ENCODE measurements at places on chromosomes 3 and 15.
A peak's percentile ranks its signal among the peaks of the same experiment; 100 is the strongest.

- DNase-seq = peak; percentile 54
Observed at GRCh38 chr15:77738441-77739302, 106.0 kb upstream of the LINGO1 start.

DNA sequence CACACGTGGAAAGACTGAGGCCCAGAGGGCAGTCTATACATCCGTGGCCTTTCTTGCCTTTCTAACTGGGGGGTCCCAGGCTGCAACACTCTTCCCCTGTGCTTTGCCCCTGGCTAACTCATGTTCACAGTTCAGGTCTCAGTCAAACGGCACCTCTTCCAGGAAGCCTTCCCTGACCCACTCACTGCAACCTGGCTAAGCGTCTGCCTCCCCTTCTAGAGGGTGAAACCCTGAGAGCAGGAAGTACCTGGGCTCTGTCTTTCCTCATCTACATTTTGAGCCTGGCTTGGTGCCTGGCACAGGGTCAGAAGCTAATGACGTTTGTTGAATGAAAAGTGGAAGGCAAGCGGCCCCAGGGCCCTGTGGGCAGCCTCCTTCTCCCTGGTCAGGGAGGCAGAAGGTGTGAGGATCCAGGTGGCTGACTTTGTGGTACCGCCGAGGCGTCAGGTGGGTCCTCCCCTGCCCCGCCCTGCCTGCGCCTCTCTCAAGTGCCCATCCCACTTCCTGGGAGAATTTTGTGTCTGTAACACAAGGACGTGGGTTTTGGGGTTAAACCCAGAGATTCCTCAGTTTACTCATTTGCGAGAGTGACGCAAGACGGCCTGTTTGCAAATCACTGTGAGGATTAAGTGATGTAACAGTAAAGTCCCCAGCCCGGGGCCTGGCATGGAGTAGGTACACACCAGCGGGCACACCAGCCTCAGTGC is 32.1 kb downstream of the DNASE1L3 start:
- DNase-seq = no peak

- no peak for DNase-seq
Observed at GRCh38 chr3:148882288-148882687, 17.2 kb downstream of the CPA3 start.

- DNase-seq = peak; percentile 65
Observed at GRCh38 chr15:31758126-31758525, 272.2 kb upstream of the CHRNA7 start.

- DNase-seq = no peak
Observed at GRCh38 chr3:131655070-131655690, 152.4 kb upstream of the MRPL3 start.

DNA sequence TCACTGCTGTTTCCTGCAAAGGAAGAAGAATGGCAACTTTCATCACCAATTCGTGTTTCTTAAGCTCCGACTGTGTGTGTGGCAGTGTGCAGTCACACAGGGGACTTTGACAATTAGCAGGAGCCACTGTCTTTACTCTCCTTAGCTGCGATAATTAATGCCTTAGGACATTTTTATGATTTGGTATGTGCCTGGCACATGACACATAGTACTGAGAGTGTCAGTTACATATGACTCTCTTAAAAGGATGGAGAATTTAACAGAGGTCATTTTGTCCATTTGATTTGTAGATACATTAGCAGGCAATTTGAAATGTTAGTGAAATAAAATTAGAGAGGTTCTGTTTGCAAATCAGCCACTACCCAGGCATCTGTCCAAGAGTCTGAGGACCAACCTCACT is 128.9 kb upstream of the VEPH1 start:
- DNase-seq = no peak

DNA sequence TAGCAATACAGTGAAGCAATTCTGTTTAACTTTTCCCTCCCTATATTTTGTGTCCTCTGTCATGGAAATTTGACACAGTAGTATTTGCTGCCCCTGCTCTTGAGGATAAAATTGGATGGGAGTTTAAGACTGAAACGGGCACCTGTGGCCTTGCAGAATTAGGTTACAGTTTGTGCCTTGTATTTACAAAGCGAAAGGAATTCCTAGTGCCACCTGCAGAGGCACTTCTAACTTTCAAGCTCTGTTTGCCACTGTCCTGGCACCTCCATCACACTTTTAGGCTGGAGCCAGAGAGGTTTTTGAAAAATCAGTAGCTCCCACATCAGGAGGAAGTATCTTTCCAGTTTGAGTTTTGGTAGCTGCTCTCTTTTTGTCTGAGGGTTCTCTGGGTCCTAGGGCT is 39.5 kb downstream of the CD86 start:
- DNase-seq = no peak

DNA sequence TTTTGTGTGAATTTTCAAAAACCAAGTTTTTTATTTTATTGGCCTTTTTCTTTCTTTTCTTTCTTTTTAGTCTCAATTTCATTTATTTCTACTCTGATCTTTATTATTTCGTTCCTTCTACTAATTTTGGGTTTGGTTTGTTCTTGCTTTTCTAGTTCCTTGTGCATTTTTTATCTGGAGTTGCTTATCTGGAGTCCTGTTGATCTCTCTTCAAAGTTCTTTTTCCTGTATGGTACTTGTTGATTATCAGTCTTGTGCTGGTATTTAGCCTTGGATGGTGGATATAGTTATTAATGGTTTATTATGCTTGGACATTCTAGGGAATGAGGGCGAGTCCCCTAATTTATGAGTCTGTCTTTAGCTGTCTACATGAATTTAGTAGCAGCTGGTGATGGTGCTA is 64.7 kb downstream of the LARS2 start:
- DNase-seq = no peak

GRCh38 chr3:124292329-124292728 is 300.4 kb upstream of the ROPN1 start:
- DNase-seq = no peak

DNA sequence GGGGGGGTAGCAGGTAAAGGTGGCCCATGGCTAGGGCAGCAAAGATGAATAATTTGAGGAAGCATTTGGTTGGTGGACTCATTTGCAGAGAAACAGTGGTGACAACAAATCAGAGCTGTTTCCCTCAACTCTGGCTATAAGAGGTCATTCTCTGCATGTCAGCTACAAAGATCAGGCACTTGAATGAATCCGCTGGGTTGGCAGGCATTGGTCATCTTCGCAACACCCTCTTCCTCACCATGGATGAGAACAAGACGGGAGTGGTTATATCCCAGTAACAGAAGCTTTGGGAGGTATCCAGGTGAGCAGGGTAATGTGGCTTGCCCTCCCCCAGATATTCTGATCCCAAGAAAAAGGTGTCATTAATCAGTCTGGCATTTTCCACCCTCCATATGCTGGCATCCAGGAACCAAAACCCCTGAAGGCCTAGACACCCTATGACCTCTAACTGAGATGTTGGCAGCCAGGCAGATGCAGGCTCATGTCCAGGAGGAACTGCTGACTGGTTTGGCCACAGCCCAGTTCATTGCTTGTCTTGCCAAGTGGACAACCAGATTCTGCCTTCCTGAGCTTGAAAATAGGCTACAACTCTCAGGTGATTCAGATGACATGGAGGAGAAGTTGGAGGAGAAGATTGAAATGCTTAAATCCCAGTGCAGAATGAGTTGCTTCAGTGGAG is 108.9 kb upstream of the TRIM42 start:
- no peak for DNase-seq

GRCh38 chr15:75696854-75697259 is 15.8 kb downstream of the CSPG4 start:
- DNase-seq = no peak

GRCh38 chr15:51105430-51106016 is 10.8 kb upstream of the TNFAIP8L3 start:
- DNase-seq = no peak

DNA sequence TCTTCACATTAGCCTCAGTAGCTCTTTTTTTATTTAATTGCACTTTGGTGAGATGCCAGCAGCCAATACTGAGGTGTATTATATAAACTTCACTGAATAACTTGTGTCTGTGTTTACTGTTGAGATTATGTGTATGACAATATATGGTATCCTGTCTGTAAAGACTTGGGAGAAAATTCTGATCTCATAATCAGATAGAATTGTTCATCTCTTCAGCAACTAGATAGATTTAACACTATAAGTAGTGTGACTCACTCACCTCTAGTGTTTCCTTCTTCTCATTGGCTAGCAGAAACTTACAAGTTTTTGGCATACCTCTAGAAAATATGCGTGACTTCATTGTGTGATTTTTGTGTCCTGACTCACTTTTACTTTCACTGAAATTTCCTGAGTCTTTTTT is 67.6 kb upstream of the TGFBR2 start:
- no peak for DNase-seq

DNA sequence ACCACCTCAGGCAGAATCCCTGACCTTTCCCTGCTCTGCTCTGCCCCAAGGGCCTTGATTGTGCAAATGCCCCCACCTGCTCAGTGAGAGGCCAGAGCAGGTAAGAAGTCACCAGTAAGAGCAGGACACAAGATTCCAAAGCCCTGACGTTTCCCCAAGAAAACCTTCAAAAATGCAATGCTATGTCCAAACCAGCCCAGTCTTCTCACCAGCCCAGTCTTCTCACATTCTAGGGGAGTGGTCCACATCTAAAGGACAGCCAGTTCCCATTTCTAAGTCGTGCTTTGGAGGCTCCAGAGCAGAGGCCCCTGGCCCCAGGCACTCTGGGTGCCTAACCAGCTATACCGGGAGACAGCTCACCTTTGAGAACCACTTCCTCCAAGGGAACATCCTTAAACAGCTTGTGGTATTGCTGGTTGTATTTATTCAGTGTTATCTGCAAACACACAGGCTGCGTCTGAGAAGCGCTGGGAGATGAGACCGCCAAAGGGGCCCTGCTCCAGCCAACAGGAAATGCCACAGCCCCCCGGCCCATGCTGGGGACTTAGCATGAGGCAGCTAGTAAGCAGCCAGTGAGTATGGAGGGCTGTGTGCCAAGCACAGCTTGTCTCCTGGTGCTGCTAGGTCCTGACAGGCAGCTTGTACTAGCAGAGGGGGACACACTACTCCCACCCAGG is 29.3 kb downstream of the GRAMD2A start:
- no peak for DNase-seq

GRCh38 chr15:95262866-95263564 is 1031.7 kb downstream of the MCTP2 start:
- no peak for DNase-seq

- peak; percentile 50 for DNase-seq
Observed at GRCh38 chr3:149658744-149659497, 1.1 kb upstream of the WWTR1 start.

GRCh38 chr3:111851511-111851954 is 7.5 kb upstream of the PHLDB2 start:
- no peak for DNase-seq

DNA sequence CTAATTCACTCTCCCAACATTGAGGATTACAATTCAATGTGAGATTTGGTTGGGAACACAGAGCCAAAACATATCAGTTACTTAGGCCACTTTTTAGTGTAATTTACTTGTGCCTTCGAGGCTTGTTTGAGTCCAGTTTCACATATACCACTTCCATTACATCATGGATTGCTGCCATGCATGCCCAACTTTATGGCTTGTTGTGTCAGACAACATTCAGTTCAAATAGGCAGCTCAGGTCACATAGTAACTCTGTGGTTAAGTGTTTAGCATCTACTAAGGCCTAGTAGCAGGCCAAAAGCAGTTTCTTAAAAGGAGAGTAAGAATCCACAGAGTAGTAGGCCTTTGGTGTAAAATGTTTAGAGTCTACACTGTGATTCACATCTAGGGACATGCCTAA is 164.3 kb upstream of the GMNC start:
- no peak for DNase-seq

DNA sequence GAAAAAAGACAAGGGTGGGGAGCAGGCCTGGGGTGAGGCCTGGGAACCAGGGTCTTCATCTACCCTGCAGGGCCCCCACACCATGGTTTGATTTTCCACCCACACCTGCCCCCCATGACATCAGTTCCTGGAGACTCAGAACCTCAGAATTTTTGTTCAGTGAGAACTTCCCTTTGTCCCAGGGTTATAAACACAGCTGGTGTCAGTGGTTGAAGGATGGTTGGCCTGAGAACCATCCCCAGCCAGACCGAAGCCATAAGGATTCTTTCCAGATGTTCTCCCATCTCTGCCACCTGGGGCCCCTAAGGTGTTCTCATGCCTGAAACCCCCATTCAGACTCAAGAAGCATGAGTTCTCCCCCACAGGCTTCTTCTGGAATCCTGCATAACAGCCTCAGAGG is 16.6 kb downstream of the CCDC33 start:
- DNase-seq = no peak

DNA sequence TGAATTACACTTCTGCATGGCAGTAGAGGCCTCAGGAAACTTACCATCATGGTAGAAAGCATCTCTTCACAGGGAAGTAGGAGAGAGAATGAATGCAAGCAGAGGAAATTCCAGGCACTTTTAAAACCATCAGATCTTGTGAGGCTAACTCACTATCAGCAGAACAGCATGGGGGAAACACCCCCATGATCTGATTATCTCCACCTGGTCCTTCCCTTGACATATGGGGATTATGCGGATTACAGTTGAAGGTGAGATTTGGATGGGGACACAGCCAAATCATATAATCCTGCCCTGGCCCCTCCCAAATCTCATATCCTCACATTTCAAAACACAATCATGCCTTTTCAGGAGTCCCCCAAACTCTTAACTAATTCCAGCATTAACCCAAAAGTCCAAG is 691.1 kb downstream of the SI start:
- no peak for DNase-seq

- DNase-seq = no peak
Observed at GRCh38 chr3:179174898-179175297, 26.7 kb downstream of the PIK3CA start.

DNA sequence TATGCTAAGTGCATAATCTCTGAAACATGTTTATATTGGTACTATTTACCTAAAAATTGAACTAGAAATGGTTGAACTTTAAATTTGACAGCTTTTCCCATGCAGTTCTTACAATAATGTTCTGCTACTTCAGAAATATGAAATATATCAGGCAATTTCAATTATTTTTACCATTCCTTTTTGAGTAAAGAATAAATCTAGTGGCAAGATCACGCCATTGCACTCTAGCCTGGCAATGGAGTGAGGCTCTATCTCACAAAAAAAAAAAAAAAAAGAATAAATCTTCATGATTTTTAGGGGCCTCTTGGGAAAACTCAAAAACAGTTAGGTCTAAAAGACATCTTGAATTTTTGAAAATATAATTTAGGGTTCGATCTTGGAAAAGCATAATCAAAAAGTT is 10.6 kb upstream of the DNAAF4 start:
- no peak for DNase-seq

DNA sequence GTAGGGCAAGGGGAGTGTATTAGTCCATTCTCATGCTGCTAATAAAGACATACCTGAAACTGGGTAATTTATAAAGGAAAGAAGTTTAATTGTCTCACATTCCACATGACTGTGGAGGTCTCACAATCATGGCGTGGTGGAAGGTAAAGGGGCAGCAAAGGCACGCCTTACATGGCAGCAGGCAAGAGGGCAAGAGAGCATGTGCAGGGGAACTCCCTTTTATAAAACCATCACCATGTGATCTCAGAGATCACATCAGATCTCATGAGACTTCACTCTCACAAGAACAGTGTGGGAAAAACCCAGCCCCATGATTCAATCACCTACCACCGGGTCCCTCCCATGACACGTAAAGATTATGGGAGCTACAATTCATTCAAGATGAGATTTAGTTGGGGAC is 41.4 kb downstream of the SUMF1 start:
- no peak for DNase-seq

- no peak for DNase-seq
Observed at GRCh38 chr15:57335293-57335715, 41.0 kb upstream of the CGNL1 start.

- no peak for DNase-seq
Observed at GRCh38 chr15:74906067-74906449, 593 bp downstream of the FAM219B start.
